GOT3 (cell line): ENCODE measurements at places on chromosomes 4 and X.

DNA sequence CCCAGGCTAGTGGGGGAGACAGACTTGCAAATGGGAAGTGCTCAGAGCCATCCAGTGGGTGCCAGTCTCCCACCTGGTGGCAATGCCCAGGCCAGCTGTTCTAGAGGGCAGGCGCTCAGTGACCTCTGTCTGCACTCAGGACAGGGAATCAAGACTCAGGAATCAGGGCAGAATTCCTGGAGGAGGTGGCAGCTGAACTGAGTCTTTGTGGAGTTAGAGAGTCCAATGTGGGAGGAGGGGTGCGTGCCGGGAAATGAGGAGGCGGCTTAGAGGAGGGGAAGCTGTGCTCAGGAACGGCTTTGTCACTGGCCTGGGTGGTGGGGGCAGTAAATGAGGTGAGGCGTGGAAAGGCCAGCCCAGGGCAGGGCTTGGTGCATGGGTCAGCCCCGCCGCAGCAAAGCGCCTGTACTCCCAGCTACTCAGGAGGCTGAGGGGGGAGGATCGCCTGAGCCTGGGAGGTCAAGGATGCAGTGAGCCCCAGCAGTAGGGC, 31.3 kb upstream of the SORCS2 start:
- no peak for DNase-seq

DNA sequence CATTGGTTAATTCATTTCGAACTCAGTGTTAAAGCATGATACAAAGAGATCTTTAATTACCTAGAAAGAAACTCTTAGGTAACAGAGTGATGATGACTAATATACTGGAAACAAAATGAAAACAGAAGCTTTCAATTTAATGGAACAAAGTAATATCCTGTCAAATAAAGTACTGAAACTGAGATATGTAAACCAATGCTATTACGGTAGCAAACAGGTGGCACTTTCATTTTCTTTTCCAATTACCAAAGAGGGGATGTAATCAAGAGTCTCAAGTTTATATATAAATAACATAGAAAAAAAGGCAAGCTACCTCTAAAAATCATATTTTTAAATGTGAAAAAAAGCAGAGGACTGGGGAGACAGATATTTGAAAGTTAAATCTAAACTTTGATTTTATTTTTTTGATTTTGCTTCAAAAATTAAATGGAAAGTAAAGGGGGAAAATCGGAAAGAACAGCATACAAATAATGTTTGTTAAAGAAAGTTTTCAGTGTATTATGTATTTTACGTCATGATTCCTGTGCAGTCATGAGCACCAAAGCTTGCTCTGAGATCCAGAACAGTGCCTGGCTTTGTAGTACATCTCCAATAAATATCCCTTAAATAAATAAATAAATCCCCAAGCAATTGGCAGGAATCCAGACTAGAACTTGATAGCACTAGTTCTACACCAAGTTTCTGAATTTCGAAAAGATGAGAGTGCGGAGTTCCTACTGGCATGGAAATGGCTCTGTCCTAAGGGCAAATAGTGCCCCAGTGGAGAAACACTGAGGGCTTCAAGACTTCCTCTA, 25.0 kb upstream of the RAPGEF2 start:
- DNase-seq: no peak

DNA sequence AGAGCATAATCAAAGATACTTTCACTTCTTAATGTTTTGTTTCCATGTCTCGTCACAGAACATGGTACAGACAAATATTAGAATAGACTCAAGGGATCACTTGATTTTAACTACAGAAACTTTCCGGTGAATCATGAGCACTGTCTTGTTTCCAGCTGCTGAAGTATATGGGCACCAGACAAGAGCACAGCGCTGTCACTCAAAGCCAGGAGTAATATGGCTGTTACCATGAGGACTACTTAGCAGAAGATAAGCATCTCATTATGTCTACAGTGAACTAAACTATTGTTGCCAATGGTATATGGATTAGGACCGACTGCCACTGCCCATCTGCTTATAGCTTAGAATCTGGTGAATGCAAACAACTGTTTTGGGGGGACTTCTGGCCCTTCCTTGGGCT, 34.3 kb downstream of the MECP2 start:
- DNase-seq: no peak

GRCh38 chrX:23888887-23889501, 18.7 kb downstream of the APOO start:
- no peak for DNase-seq

DNA sequence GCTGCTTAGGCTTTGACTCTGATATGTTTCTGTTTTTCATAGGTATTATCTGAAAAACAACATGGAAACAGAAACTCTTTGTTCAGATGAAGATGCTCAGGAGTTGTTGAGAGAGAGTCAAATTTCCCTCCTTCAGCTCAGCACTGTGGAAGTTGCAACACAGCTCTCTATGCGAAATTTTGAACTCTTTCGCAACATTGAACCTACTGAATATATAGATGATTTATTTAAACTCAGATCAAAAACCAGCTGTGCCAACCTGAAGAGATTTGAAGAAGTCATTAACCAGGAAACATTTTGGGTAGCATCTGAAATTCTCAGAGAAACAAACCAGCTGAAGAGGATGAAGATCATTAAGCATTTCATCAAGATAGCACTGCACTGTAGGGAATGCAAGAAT, 238.6 kb downstream of the RAPGEF2 start:
- no peak for DNase-seq

DNA sequence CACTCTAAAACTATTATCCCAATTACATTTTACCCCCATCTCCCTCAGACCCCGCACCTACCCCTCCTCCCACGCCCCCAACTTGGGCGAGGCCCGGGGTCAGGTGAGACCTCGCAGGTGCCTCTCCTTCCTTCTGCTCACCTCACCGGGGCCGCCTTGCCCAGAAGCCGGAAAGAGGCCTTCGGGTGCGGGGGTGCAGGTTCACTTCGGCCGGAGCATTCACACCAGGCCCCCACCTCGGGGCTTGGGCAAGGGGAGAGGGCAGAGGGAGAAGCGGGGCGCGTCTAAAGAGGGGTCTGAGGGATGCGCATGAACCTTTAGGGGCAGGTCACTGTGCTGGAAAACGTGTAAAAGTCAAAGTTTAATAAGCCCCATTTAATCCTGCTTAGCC, 427 bp downstream of the ZNF182 start:
- DNase-seq: no peak

- DNase-seq: no peak
These were observed 44.9 kb downstream of the ANK2 start for GRCh38 chr4:113094331-113094730.

DNA sequence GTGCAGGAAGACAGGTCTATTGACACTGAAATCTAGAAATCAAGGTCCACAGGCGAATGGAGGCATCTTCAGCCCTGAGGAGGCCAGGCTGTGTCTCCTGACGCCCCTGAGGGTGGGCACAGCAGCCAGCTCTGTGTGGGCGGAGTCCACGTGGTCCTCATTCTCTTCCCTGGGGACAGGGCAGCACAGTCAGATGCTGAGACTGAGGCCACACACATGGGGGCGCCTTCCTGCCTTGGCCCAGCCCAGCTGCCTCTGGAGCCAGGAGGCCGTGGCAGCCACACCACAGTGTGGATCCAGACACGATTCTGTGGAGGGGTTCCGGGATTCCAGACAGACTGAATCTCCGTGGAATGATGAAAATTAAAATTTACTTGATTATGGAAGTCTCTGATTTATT, 20.8 kb downstream of the FGFR3 start:
- no peak for DNase-seq

DNA sequence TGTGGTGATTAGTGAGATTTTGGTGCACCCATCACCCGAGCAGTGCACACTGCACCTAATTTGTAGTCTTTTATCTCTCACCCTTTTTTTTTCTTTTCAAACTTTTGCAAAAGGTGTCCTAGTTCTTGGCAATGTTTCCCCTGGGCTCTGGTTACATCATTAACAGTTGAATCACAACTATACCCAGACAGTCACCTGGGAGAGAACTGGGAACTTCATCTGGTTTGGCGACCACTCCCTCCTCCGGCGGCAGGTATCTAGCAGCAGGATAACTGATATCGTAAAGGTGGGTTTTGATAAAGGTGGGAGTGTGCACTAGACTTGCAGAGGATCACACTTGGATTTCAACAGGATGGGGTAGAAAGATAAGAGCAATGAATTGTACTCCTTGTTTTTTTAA, 140.5 kb downstream of the CHIC2 start:
- no peak for DNase-seq

DNA sequence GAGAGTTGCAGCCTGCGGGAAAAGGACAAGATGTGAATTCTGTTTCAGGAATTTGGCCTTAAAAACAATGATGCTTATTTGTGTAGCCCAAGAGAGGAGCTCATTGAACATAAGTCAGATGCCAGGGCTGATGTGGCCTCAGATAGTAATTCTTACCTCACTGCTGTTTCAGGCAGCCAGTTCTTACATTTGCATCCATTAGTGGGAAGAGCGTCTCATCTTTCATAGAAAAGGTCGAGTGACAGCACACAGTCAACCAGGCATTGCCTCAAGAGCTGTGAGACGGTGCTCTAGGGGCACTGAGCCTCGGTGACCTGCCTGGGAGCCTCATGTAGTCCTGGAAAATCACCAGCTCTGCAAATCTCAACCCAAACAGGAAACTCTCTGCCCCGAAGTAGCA, 174.9 kb upstream of the FRG1 start:
- no peak for DNase-seq

DNA sequence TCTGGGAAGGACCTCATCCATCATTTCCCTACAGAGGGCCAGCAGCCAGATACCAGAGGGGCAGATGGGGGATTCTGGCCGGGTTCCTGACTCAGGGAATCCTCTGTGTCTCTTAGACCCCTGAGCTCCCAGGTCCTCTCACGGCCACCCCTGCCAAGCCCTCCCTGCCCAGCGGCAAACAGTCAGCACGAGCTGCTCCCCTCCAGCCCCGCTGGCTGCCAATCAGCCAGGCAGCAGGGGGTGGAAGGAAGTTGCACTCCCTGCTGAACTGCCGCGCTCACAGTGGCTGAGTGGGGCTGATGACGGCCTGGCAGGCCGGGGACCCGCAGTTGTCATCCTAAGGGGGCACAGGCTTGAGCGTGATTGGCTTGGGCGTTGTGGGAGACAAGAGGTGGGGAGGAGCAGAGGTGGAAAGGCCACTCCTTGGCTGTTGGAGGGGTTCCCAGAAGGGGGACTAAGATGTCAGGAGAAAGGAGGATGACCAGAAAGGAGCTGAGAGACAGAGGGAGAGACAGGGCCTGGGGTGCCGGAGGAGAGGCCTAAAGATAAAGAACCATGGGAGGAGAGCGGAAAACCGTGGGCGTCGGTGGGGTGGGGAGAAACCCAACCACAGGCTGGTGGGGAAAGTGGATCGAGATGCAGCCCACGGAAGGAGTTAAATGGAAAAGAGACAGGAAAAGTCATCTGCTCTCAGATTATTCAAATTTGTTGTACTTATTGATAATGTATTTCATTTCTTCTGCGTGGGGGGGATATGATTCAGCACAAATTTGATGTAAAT, 4.4 kb upstream of the CCDC149 start:
- no peak for DNase-seq

GRCh38 chrX:154750301-154751202, at the start of gene GAB3:
TSS of gene GAB3 (minus strand) at chrX:154751077. CDS start at chrX:154751025, 52 bp downstream.
- DNase-seq: no peak

DNA sequence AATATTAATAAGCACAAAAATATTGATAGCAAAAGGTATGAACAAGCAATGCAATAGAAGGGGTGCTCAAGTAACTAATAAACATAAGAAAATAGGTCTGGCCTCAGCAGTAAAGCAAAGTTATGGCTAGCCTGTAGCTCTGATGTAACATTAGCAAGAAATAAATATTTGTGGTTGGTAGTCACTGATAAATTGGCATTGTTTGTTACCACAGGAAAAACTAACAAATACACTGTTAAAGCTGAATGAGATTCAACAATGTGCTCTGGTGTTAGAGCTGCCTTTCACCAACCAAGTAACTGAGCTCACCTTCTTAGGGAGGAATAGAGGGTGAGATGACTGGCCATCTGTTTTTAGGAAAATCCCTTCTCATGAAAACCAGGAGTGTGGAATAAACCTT, 71.4 kb downstream of the AREG start:
- DNase-seq: no peak

DNA sequence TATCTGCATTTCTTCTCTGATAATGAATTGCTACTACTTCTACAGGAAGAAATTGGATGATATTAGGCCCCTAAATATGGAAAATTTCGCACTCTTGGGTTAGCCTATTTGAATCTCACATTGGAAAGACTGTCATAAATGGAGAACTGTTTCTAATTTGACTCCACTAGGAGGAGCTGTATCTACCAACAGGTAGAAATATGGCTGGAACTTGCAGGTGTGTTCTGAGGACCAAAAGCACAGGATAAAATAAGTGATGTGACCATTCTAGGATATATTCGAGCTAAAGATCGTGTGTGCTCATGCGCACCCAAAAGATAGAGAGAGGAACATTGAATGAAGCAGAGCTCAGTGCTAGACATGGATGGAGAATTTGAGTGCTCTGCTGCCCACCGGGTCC, 4.8 kb upstream of the NKAP start:
- no peak for DNase-seq

GRCh38 chr4:184506527-184507121, 32.3 kb upstream of the IRF2 start:
- DNase-seq: no peak

DNA sequence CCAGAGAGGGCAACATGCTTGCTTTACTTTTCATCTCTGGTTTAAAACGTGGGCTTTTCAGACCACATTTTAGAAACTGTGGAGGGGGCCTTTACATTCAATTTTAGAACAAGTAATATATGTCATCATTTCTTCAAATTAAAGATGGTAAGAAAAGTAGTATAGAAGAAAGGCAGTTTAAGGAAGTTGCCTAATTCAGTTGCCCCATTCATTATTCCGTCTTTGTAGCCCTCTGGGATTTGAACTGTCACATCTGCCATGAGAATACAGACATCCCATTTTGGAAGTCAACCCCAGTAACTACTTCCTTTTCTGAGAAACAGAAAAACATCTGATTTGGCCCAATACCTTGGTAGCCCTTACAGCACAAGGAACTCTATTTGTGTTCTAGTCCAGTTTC, 61.2 kb downstream of the PASD1 start:
- no peak for DNase-seq

DNA sequence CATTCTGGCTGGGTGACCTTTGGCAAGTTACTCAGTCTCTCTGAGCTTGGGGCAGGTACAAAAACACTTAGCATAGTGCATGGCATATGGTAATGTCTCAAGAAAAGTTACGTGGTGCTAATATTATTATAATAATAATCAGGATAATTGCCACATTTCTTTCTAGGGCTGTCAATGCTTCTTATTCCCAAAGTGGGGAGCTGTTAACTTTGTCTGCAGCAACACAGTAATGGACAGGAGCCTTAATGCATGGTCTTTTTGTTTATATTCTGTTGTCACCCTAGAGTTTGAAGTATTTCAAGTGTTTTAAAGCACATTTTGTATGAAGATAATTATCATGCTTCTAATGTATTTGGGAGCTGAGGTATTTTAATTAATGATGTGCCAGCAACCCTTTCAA, 121.8 kb downstream of the FHIP1A start:
- no peak for DNase-seq
